ENCODE measurements at places on chromosomes 12 and 14.
A peak's percentile ranks its signal among the peaks of the same experiment; 100 is the strongest.

GRCh38 chr12:13436182-13436581 lies 239.7 kb downstream of the EMP1 start:
- DNase-seq, result no peak

DNA sequence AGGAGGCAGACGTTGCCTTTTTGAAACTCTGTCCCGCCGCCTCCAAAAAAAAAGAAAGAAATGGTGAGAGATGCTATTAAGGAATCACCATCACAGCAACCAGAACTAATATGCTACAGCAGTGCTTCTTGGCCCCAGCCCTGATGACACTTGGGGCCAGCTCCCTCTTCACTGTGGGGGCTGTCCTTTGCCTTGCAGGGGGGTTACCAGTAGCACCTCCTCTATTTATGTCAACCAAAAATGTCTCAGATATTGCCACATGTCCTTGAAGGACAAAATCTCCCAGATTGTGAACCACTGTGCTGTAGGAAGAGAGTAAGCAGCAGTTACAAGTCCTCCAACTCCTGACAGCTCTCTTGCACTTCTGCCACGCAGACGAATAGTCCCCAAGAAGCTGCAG lies 76.4 kb downstream of the LRRC74A start:
- no peak for DNase-seq

DNA sequence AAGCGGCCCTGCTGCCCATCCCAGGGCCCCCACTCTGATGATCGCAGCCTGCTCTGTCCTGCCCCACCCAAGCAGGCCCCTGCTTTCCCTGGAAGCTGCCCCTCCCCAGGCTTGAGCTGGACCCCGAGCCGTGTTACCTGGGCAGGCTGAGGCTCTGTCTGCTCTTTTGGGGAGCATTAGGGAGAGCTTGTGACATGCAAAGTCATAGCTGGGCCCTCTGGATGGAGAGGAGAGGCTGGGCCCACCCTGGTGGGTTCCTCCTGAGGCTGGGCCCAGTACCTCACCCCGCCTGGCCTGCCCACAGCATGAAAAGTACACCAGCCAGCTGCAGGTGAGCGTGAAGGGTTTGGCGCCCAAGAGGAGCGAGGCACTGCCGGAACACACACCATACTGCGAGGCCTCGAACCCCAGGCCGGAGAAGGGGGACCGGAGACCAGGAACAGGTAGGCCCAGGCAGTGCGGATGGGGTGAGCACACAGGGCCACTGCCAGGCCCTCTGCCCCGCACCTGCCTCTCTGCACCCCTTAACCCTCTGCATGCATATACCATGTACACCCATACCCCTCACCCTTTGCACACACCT lies 15.0 kb downstream of the CEP170B start:
- DNase-seq, result no peak

- DNase-seq, result no peak
Measured at GRCh38 chr14:41548666-41549065, 58.0 kb upstream of the LRFN5 start.

DNA sequence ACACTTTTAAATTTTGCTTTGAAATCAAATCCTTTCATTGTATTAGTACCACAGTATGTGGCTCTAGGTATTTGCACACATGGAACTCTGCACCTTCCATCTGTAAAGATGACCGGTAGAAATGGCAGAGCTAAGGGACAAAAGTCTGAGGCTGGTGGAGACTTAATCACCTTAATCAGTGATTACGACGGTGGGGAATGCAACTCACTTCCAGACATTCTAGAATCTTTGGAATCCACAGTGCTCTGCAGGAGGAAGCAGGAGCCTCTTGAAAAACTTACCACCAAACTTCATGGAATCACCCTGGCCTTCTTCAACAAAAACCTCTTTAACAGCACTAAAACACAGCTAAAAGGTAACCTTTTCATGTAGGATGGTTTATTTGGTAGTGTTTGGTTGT lies 3.9 kb upstream of the DACT1 start:
- no peak for DNase-seq

DNA sequence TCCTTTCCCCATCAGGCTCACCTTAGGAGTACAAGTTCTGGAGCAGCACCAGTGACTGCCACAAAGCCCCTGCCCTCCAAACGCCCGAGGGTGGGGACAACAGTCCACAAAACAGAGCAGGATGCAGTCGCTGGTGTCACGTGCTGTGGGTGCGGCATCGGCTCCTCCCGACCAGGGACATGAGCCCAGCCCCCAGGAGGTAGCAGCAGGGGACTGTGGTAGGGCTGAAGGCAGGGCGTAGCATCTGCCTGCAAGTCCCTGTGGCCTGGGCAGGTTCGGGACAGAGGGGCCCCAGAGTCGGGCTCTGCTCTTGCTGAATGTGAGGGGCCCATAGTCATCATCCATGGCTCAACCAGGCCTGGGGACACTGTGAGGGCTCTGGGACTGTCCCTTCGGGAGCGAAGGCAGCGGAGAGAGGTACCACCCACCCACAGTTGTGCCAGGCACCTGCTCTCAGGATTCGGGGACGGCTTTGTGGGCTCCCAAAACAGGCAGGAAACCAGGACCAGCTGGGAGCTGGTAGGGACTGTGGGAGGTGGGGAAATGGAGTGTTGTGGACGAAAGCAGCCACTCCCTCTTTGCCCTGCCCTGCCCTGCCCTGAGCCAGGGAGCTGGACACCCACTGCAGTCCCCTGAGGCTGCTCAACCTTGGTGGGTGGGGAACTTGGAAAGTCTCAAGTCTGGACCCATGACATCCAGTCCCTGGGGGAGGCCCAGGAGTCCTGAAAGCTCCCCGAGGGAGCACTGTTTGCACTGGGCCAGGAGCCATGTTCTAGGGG lies 30.7 kb downstream of the FBRSL1 start:
- peak; percentile 46 for DNase-seq

DNA sequence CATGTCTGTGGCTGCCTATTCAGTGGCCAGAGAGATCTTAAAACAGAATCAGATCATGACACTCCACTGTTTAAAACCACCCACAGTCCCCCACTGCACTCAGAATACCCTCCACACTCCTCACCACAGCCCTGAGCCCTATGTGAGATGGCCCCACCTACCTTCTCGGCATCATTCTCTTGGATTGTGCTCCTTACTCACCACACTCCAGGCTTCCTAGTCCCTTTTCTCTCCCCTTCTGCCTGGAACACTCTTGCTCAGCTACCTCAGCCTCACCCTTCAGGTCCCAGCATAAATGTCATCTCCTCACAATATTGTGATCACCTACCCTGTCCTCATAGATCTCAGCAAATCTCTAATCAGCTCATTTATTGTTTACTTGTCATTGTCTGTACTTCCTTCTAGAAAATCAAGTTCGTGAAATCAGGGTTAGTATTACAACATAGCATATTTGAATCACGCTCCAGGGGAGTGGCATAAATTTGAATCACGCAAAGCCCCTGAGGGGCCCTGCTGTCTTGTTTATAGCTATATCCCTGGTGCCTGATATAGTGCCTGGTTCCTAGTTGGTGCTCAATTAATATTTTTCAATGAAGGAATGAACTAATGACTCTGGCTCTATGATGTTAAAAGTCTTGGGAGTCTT lies 42.8 kb downstream of the SLC35F4 start:
- no peak for DNase-seq

GRCh38 chr12:28780096-28780495 lies 369.0 kb upstream of the FAR2 start:
- DNase-seq, result no peak

DNA sequence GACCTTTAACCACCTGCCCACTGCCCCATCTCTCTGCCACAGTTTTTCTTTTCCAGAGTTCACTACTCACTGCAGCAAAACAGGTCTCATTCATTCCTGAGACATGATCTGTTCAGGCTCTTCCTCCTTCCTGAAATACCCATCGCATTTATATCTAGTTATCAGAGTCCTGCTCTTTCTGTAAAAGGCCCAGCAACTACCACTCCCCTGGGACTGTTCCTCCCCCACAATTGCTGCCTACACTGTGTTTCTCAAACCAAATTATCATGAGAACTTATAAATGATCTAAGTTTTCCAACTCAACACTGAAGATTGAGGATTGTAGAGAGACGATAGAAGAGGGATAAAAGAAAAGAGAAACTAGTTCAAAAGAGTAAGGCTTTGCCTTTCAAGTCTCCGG lies 40.8 kb upstream of the EPS8 start:
- no peak for DNase-seq

DNA sequence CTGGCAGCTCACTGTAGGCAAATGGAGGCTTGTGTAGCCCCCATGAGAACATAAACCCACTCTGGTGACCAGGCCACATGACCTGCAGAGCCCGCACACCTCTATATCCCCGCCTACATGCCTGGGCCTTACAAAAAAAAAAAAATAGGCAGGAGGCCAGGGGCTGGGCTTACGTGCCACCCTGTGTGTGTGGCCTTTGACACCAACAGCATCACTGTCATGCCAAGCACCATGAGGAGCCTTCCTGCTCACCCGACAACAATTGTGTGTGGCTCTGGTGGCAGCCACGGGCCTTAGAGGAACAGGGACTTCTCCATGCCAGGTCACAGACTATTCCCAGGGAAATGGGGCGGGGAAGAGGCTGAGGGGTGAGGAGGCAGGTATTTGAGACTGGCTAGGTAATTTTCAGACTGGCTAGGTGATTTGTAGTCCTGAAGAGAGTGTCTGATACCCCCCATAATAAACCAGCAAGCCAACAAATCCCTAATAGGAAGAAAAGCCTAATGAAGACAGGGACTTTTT lies 140.0 kb downstream of the DPF3 start:
- no peak for DNase-seq

DNA sequence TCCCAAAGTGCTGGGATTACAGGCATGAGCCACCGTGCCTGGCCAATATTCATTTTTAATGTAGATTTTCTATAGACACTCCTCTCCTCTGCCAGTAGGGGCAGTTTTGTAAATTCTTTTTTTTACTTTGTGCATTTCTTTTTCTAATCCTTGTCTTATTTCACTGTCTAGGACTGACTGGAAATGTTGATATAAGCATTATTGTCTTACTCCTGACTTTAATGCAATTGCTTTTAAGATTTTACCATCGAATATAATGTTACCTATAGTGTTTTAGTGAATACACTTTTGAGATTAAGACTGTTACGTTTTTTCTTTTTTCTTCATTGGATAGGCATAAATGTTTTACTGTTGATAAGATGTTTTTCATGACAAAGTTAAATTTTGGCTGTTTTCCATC lies 35.4 kb upstream of the EMP1 start:
- DNase-seq, result no peak

DNA sequence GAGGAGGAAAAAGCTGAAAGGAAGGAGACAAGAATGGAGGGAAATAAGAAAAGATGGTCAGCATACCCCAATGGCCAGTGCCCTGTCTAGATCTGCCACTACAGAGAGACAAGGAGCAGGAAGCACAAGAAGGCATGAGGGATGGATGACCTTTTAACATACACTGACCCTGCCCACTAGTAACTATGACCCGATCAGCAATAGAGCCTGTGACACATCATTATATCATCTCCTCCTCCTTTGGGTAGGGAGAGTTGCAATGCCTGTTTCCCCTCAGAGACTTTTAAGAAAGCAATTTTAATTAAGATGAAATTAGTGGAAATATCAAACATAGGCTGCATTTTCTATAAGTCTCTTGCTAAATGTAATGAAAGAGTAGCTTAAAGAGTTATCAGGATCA lies 4.7 kb upstream of the SLC2A13 start:
- DNase-seq, result no peak

All from NCI-H2171 treated with DMSO at 0.1 percent for 48 hours (cell line).